ENCODE measurements at places on chromosomes 2 and 18. TPM values are rescaled to one million over a fixed set of nuclear protein-coding genes. Genes with fewer than 3 reads are reported as not detected.

The PARD3B gene
- polyA plus RNA-seq = 10.7 TPM

The IHH gene
- 13.5 TPM for polyA plus RNA-seq

The LYPD1 gene
- polyA plus RNA-seq = 0.87 TPM

The ZSWIM2 gene
- not detected for polyA plus RNA-seq

The CTAGE1 gene
- not detected for polyA plus RNA-seq
